ENCODE measurements at places on chromosomes 12 and 14.

DNA sequence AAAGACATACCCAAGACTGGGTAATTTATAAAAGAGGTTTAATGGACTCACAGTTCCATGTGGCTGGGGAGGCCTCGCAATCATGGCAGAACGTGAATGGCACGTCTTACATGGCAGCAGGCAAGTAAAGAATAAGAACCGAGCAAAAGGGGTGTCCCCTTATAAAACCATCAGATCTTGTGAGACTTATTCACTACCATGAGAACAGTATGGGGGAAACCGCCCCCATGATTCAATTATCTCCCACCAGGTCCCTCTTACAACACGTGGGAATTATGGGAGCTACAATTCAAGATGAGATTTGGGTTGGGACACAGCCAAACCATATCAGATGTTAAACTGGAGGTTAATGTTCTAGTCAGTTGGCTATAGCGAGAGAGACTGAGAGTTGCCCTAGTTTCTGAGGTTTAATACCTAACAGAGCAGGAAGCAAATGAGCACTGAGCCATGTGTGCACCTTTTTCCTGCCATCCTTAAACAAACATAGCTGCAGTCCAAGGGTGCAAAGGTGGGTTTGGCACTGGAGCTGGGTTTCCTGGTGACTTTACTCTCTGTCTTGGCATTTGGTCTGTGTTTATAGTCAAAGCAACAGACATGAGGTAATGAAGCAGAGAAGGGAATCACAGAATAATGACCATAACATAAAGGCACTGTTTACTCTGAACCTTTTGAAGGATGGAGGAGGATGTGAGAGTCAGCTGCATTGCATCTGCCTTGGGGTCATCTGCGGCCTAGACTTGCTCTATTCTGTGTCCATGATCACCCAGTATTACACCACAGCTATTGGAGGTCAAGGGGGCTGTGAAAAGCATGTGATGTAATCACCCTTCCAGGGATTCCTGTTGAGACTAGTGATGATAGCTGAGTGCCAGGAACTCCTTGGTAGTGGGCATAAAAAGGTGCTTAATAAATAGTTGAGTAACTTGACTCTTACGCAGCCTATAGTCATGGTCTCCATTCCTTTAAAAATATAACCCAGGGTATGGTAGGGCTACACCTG is 83.6 kb upstream of the USP44 start:
- DNase-seq = peak; percentile 35

GRCh38 chr12:57010627-57011247 is 4.4 kb upstream of the ZBTB39 start:
- no peak for DNase-seq

- no peak for DNase-seq
These were observed 75.3 kb downstream of the PPP1R12A start for GRCh38 chr12:79859646-79860045.

- DNase-seq = no peak
These were observed 259.9 kb downstream of the CEP128 start for GRCh38 chr14:80681651-80682050.

DNA sequence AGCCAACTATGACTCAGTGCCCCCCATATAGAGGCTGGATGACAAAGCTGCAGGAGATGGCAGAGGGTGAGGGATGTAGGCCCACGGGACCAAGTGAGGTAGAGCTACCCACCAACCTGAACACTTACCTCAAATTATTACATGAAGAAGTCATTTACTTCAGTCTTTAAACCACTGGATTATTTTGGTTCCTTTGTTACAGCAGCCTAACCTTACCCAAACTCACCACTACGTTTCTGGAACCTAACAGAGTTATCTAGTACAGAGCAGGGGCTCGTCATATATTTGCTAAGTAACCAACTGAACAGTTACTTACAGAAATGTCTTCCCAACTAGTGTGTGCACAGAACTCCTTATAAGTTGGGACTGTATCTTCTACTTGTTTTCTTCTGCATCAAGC is 85.2 kb upstream of the IGF1 start:
- DNase-seq = no peak

- DNase-seq = no peak
These were observed 349.7 kb upstream of the DIO2 start for GRCh38 chr14:80560800-80561657.

- no peak for DNase-seq
These were observed 79.5 kb downstream of the CAND1 start for GRCh38 chr12:67348683-67349082.

DNA sequence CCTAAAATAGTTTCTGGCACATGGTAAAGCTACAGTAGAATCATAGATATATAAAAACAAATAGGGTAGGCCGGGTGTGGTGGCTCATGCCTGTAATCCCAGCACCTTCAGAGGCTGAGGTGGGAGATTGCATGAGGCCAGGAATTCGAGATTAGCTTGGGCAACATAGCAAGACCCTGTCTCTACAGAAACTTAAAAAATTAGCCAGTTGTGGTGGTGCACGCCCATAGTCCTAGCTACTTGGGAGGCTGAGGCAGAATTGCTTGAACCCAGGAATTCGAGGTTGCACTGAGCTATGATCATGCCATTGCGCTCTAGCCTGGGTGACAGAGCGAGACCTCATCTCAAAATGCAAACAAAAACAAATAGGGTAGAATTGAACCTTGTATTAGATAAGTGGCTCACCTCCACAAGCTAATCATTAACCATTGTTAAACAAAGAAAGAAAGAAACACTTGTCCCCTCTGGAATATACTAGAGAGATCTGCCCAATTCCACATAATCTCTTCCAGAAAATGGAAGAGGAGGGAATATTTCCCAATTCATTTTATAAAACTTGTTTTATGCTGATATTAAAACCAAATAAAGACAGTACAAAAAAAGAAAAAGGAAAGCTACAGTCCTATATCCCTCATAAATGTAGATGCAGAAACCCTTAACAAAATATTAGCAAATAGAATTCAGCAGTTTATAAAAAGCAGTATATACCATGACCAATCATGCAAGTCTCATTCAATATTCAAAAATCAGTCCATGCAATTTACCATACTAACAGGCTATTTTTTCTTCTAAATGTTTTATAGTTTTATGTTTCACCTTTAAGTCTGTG is 22.7 kb upstream of the DHRS2 start:
- no peak for DNase-seq

- DNase-seq = no peak
These were observed 75.8 kb downstream of the DAD1 start for GRCh38 chr14:22513066-22513812.

- DNase-seq = no peak
These were observed 40.6 kb downstream of the C12orf42 start for GRCh38 chr12:103455020-103455763.

DNA sequence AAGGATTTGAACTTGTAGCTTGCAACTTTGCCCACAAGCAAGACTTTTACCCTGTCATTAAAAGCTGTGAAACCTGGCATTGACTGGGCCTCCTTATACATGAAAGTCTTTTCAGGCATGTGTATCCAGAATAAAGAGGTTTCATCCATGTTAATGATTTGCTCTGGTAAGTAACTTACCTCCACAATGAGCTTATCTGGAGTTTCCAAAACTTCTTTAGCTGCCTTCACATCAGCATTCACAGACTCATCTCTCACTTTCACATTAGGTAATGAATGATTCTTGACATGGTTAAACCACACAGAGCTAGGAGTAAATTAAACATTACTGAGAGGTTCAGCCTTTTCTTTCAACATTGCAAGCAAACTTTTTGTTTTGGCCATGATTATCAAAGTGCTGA is 234.4 kb upstream of the CLEC14A start:
- no peak for DNase-seq

- no peak for DNase-seq
These were observed 659.8 kb downstream of the VRK1 start for GRCh38 chr14:97456958-97457357.

DNA sequence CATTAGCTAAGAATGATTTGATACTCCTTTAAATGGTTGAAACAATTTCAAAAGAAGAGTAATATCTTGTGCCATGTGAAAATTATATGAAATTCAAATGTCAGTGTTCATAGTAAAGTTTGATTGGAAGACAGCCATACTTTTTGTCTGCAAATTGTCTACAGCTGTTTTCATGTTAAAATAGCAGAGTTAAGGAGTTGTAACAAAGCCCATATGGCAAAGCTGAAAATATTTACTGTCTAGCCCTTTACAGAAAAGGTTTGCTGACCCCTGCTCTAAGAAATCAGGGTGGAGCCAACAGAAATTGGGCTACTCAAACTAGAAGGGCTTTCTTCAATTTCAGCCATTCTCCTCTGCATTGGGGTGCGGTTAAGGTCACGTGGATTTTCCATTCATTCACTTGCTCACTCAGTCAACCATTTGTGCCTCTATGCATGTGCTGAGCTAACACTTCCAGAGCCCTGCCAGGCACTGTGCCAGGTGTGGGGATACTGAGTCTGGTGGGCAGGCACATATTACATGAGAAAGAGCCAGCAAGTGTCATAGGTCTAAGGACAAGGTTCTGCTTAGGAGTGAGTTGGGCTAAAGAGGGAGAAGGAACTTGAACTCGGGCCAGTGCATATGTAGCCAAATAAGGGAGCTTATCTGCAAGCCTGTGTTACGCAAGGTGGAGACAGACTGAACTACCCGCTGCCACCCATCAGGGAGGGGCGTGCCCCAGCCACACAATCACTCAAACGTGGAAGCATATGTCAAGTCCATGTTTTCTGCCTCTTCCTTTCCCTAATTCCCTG is 139.8 kb upstream of the NOS1 start:
- DNase-seq = no peak

- no peak for DNase-seq
These were observed 127.3 kb downstream of the GLT1D1 start for GRCh38 chr12:128980623-128981022.

DNA sequence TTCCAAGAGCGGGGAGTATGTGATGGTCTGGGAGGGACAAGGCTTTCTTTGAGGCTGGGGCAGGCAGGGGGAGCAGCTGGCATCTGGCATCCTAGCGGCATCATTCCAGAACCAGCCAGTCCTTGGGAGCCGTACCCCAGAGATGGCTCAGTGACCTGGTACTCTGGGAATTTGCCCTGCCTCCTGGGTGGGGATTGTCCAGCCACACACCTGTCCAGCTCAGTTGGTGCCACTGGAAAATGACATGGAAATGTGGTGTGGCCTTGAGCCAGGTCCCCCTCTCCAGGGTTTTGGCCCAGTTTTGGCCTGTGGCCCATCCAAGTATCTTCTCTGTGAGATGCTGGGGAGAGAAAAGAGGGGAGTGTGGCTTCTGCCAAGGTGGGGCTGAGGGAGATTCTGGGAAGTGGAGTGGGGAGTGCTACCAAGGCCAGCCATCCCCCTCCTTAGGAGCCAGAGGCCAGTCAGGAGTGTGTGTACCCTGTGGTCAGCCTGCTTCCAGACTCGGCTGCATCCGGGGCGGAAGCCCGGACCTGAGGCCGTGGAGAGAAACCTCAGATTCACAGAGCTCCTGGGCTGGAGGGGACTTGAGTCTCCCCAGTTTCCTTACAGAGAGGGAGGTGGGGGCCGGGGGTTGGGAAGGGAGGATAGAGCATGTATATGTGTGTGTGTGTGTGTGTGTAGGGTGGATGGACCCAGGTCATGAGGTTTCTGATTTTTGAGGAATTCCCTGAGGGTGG is 14.7 kb upstream of the KRT80 start:
- no peak for DNase-seq

GRCh38 chr14:101075025-101075800 is 171.7 kb upstream of the RTL1 start:
- no peak for DNase-seq

GRCh38 chr14:100835548-100836310 is 9.8 kb downstream of the MEG3 start:
- no peak for DNase-seq

- DNase-seq = no peak
These were observed 153.7 kb downstream of the CEP128 start for GRCh38 chr14:80787876-80788275.

DNA sequence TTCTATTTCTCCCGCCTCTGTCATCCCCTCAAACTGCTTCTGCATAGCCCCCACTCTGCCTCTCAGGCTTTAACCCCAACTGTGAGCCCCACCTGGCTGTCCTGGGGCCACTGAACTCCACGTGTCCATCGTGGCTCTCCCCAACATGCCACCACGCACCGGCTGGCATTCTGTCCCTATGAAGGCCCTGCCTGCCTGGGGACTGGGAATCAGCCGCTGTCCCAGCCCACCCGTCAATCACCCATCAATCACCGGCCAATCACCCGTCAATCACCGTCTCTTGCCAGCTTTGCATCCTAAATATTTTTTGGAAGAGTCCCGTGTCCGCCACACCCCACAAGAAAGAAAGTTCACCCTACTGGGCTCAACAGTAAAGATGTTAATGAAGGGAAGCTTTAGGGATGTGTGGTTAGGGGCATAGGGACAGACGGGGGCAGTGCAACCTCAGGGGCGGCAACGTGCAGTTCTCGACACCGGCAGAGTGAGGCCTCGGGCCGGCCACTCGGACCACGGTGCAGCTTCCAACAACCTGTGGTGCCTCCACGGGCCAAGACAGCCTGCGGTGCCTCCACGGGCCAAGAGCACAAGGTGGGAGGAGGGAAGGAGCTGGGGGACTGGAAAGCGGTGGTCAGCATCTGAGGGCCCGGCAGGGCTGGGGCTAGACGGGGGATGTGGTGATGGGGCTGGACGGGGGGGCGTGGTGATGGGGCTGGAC is 85.6 kb downstream of the GALNT9 start:
- no peak for DNase-seq

DNA sequence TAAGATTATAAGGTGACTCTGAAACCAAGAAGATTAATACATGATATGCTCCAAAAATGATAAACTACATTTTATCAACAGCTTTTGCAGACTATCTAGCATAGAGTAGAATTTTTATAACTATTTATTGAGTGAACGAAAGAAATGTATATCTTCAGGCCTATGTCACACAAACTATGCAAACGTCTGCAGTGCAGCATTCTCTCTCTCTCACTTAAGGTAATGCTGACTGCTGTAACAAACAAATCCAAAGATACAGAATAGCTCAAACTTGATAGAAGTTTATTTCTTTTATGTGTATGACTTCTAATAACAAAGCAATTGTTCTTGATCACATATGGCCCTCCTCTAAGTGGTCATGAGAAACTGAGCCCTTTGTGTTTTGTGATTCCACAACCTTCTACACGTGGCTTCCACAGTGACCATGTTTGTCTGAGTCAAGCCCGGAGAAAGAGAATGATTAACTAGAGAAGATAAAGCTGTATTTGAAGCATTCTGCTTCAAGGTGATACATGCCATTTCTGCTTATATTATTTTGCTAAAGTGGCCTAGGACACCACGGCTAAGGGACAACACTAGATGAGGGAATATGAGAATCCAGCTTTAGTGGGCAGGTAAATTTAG is 1352.7 kb upstream of the TMEM132C start:
- no peak for DNase-seq

GRCh38 chr14:99522934-99523703 is 41.9 kb downstream of the CCNK start:
- peak; percentile 49 for DNase-seq

GRCh38 chr12:46609674-46610073 is 216.1 kb downstream of the SLC38A4 start:
- no peak for DNase-seq

GRCh38 chr14:100735271-100735670 is 8.6 kb downstream of the DLK1 start:
- no peak for DNase-seq

DNA sequence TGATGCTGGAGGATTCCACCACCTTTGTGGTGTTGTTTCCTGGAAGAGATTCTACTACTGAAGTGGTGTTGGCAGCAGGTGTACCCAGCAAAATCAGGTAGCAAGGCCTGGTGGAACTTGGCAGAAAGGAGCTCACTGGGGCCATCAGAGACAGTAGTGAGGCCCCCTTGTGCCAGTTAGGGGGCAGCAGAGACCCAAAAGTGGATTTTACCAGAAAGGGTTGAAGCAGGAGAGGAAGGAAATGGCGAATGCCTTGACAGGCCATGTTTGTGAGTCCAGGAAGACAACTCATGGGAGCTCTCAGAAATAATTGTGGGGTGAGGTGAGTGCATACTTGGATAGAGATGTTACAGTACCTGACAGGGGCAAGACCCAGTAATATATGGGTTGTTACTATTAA is 137.7 kb upstream of the FGD4 start:
- DNase-seq = no peak

Measured in right kidney (tissue), 9 donors.